ENCODE measurements at places on chromosomes 7 and 10. TPM values are rescaled to one million over a fixed set of nuclear protein-coding genes. Genes with fewer than 3 reads are reported as not detected.

ADAMTS14 gene
- 1.8 TPM for total RNA-seq

OPALIN gene
- under 0.01 TPM for total RNA-seq

CEP55 gene
- total RNA-seq, result 28.7 TPM

ZNF488 gene
- 0.24 TPM for total RNA-seq

FAM13C gene
- 3.9 TPM for total RNA-seq

PHYH gene
- total RNA-seq, result 7.7 TPM

GHRHR gene
- 0.42 TPM for total RNA-seq

PNLIPRP1 gene
- total RNA-seq, result not detected

SLC39A12 gene
- total RNA-seq, result 0.05 TPM

IKZF1 gene
- total RNA-seq, result 124 TPM

NUDT13 gene
- 1.8 TPM for total RNA-seq

FAM25A gene
- 0.47 TPM for total RNA-seq

DNA sequence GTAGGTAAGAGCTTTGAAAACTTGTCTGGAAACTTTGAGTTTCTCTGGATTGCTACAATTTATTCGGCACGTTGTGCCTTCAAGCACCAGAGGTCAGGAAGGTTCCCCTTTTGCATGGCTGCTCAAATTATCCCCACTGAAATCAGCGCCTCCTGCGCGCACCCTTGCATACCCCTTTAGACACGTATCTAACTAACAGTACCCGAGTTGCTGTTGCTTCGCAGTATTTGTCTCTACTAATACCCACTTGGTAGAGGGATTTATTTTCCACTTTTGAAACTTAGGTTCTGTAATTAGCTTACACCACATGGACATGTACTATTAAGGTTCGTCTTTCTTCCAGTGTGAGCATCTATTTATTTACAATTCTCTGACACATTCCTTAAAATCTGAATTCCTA lies 1.6 kb downstream of the MEOX2 start:
- no peak for DNase-seq

- DNase-seq, result peak; percentile 23
These were observed 133.5 kb downstream of the NRBF2 start for GRCh38 chr10:63266391-63267316.

GRCh38 chr10:488933-489215 lies 200.6 kb downstream of the DIP2C start:
- DNase-seq, result no peak

- DNase-seq, result no peak
These were observed 14.5 kb downstream of the CTTNBP2 start for GRCh38 chr7:117858712-117859111.

DNA sequence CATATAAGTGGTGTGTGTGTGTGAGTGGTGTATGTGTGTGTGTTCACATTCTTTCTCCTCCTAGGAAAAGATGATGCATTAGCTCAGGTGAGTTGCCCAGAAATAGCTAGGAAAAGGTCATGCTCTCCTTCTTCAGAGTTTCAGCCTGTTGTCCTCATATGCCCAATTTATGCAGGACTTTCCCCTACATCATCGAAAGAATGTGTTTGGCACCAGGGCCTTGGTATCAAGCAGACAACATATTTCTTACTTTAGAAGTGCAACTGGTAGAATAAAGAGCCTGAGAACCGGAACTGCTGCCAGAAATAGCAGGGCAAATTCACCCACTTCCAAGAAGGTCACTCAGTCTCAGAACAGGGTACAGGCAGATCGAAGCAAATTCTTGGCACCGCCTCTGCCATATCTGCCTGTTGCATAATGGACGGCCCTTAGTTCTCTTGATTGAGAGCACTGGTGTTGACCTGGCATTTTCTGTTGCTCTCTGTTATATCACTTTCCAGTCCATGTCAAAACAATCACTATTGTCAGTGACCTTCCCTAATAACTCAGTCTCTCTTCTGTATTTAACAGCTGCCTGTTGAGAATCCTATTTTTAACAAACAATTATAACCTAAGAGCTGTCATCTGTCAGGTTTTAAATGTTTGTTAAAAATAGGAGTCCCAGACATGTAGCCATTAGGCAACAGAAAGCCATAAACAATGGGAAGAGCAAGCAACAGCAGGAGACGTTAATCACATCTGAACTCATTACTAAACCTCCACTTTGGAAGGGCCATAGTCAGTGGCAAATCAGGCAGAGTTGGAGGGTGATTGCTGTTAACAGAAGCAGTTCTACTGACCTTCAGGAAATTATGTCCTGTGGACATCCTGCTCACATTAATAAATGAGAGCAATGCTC lies 20.7 kb downstream of the ADRB1 start:
- no peak for DNase-seq

GRCh38 chr7:92485267-92485892 lies 7.6 kb upstream of the ERVW-1 start:
- no peak for DNase-seq

- no peak for DNase-seq
These were observed 22.4 kb downstream of the GALNTL5 start for GRCh38 chr7:151978616-151979015.

DNA sequence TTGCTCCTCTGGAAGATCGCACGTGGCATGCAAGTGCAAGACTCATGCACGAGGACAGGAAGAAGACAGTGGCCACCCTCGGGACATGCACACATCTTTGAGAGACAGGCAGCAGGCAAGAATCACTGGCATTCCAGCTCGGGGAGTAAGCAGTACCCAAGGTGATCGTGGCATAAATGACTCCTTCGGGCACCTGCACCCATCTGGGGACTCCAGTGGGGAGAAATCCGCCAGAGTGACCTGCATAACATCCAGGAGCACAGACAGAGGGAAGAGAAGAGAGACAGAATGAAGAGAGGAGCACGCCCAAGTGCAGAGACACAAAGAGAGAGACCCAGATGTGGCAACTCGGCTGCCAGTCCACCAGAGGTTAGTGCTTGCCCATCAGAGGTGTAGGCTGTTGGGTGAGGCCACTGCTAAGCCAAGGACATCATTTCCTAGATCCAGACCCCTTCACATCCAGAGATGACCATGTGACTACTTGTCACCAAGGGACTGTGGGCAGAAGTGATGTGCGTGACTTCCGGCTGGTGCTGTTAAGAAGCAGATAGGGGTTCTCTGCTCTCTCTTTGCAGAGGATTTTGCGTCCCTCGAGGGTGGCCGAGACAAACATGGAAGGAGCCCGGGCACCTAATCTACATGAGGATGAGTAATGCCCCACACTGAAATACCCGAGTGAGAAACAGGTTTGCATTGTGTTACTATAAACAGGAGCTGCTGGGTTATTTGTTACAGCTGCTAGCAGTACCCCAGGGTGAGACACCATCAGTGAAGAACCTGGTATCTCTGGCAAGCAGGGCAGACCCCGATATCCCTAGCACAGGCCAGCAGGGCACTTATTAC lies 80.6 kb downstream of the VWA2 start:
- no peak for DNase-seq

DNA sequence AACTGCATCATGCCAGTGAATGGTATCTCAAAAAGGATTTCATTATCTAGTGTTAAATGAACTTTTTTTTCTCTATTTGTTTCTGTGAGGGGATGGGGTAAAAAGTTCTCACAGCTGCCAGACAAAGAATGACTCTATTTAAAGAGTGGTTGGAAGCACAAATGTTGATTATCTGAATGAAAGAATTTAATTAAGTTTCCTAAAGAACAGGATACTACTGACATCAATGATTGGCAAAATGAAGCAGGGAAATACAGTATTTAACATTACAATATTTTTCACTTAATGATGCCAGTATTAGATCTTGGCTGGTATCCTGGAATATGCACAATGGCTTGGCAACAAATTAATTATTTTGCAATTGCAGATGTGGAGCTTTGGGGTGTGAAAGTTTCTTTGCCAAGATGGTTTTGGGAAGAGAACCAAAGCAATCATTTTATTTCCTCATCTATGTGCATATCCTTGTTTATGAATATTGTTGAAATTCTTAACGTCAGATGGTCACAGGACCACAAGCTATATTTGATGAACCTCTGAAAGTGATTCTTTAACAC lies 336.8 kb downstream of the ARL4A start:
- no peak for DNase-seq

GRCh38 chr7:27172315-27172774 lies 1.8 kb downstream of the HOXA10 start:
- no peak for DNase-seq

DNA sequence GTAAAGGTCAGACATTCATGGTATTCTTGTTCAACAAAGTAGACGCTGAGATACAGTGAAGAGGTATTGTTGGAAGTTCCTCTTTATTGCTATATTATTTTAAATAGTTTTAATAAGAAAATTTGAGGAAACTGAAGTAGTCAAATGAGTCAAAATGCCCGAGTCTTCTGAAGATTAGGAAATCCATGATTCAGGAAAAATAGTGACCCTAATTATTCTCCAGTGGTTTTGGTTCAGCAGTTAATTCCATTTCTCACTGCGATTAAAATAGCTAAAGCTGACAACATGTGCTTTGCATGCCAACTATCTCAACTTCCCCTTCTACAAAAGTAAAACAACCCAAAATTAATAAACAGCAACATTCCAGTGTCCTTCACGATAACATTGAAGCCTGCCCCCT lies 32.7 kb upstream of the PFKP start:
- no peak for DNase-seq

DNA sequence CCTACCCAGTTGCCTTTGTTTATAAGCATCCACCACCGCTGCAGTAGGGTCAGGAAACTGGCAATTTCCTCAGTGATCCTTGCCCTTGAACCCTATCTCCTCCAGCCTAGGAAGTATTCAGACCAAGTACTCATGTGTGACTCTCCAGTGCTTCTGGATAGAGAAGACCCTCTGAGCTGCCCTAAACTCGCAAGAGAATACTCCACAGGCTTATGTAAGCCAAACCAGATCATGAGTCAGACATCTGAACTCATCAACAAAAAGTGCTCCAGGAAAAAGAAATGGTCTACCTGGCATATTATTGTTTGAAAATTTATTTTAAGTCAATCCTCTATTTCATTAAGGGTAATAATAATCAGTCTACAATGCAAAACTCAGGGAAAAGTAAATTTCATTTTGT lies 101.3 kb downstream of the KAT6B start:
- DNase-seq, result no peak

GRCh38 chr10:98364432-98365102 lies 50.4 kb downstream of the PYROXD2 start:
- DNase-seq, result no peak

- no peak for DNase-seq
These were observed 36.2 kb downstream of the CHST3 start for GRCh38 chr10:72000073-72001032.

DNA sequence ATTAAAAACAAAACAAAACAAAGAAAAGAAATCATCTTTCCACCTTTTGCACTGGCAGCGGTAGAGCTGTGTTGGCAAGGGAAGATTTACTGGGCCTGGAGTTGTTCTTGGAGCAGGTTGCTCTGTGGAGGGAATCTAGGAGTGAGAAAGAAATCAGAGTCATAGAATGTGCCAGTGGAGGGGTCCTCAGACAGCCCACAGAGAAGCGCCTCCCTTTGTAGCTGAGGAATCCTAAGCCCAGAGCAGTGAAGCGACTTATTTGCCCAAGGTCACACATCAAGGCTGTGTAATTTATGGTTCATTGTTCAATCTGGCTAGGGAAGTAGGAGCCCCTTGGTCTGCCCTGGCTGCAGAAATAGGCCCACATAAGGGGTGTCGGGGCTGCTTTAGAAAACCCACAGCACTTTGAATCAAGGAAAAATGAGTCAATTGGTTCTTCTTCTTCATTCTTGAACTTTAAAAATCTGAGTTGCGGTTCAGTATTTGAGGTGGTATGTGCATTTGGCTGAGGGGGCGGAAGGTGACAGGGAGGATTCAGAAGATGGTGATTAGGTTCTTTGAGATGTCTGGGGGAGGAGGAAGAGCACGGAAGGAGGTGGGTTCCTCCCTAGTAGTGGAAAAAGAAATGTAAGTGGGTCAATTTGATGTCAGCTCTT lies 253.7 kb downstream of the PTEN start:
- DNase-seq, result no peak

GRCh38 chr7:141956084-141956483 lies 9.3 kb upstream of the CLEC5A start:
- DNase-seq, result no peak

DNA sequence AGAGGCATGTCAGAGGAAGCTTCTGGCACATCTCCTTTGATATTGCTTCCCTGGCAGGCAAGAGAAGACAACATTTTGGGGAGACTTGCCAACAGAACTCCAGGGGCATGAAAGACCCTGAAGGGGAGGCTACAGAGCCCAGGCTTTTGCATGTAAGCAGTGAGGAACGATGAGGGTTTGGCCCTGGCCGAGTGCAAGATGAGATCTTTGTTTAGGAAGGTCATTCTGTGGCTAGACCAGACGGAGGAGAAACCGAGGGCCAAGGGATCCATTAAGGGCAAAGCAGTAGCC lies 3.8 kb downstream of the SVIL start:
- no peak for DNase-seq

DNA sequence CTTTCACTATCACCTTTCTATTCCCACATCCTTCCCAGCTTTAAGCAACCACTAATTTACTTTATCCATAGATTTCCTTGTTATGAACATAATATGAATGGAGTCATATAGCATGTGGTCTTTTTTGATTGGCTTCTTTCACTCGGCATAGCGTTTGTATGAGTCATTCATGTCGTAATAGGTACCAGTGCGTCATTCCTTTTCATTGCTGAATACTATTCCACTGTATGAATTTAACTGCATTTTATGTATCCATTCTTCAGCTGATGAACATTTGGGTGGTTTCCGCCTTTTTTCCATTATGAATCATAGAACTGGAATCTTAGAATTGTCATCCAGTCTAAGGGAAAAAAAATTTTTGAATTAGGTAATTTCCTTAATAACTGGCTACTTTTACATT lies 411.3 kb upstream of the AUTS2 start:
- no peak for DNase-seq

DNA sequence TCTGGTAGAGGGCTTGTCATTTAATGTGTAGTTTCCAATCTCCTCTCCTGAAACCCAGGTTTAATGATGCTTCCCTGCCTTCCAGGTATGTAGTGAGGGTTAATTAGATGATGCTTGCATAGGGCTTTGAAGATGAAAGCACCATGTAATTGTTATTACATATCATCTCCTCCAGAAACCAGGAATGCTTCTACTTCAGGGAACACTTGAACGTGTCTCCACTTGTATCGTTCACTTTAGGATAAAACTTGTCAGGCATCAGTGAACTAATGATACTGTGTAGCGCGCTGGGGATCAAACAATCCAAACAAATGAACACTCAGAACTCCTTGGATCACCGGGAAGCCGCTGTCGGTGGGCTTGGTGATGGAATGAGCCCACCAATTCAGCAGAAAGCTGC lies 260.9 kb upstream of the FZD8 start:
- DNase-seq, result no peak

DNA sequence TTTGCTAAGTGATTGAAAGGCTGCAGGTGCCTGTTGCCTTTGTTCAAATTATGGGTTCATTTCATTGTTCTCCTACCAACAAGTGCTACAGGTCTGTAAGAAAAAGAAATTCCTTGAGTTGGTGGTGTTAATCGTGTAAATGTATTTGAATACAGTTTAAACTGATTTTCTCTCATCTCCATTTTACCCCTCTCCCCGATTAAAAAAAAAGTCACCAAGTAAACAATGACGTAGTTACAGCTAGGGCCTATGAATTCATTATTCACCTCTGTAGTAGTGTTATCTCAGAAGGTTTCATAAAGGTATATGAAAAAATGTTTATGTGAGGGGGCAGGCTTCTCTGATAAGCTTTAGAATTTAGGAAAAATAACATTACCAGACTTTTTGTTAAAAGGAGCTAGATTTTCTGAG lies 1.1 kb downstream of the REEP3 start:
- DNase-seq, result no peak

- DNase-seq, result no peak
These were observed 8.8 kb downstream of the PARP12 start for GRCh38 chr7:140053812-140054539.

GRCh38 chr7:64887756-64888508 lies 15.1 kb upstream of the ZNF273 start:
- no peak for DNase-seq

Measured in thymus (tissue), 14 donors.